ENCODE measurements at places on chromosomes 7 and 10. TPM values are rescaled to one million over a fixed set of nuclear protein-coding genes. Genes with fewer than 3 reads are reported as not detected.

Gene OR2A42
- total RNA-seq: not detected

Gene ASIC3
- 0.20 TPM for total RNA-seq

DNA sequence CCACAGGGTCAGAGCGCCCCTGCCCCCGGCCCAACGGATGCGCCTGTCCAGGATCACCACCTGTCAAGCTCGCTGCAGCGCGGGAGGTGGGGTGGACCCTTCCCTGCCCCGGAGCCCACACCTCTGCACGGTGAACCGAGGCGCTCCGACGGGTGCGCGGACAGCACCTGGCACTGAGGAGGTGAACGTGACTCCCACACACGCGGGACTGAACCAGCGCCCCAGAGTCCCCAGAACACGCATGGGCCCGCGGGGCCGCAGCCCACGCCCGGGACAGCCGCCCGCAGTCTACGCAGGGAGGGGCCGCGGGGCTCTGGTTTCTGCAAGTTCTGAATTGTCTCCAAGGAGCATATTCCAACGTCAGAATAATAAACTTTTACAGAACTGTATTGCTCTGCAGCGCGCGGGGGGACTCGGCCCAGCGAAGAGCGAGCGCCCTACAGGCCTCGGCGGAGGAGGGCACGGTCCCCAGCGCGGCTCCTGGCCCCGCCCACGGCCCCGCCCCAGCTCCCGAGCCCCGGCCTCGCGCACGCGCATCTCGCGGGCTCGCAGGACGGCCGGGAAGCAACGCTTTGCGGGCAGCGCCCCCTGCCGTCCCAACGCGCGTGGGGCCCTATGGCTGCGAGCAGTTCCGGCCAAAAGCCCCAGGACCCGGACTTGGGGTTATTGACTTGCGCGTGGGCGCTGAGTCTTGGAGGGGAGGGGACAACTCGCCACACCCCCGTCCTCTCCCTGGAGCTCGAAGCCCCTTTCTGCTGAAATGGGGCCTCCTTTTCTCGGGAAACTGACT, 29.7 kb downstream of the OAT start:
- peak; percentile 72 for DNase-seq

- no peak for DNase-seq
These were observed 73.6 kb downstream of the COBL start for GRCh38 chr7:51242881-51243518.

GRCh38 chr10:31321396-31321941, 2.5 kb downstream of the ZEB1 start:
- no peak for DNase-seq
